ENCODE measurements at places on chromosomes 3 and 15.
A peak's percentile ranks its signal among the peaks of the same experiment; 100 is the strongest.

DNA sequence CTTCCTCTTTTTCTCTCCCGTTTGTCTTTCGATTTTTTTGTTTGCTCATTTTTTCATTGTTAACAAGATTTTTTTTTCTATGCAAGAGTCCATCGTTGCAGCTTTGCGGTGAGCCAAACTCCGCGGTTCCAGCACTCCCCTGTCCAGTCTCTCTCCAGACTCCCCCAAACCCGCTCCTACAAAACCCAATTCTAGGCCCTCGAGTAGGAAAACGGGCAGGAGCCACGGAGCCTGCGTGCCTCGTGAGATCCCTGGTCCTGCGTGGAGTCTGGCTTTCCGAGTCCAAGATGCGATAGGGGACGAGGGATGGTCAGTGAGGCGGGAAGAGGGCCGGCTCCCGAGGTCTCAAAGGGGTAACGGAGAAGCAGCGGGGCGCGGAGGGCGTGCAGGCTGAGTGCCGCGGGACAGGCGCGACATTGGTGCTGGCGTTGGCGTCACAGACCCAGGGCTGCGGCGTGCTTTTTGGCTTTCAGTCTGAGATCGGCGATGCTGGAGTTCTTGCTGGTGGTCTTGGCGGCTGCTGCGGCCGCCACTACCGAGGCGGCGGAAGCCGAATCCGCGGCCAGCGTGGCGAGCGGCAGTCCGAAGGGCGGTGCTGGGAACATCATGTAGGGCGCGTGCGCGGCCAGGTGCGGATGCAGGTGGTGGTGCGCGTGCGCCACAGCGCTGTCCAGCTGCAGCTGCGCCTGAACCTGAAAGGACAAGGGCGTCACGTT lies 8.5 kb downstream of the SHOX2 start:
- DNase-seq: peak; percentile 65

DNA sequence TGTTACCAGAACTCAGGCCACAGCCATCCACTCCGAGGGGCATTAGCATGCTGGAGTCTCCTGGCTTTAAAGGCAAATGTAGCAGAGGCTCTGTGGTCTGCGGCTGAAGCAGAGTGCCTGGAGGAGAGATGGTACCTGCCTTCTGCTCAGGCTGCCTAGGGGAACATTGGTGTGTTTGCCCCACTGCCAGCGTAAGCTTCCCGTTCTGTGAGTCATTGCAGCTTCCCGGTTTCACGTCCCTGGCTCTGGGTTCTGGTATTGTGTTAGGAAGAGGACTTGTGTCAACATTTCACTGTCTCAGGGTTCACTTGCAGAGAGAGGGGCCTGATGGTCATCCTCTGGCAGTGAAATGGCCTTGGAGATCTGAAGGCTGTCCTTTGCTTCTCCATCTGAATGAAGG lies 1.8 kb downstream of the GASK1A start:
- DNase-seq: no peak

DNA sequence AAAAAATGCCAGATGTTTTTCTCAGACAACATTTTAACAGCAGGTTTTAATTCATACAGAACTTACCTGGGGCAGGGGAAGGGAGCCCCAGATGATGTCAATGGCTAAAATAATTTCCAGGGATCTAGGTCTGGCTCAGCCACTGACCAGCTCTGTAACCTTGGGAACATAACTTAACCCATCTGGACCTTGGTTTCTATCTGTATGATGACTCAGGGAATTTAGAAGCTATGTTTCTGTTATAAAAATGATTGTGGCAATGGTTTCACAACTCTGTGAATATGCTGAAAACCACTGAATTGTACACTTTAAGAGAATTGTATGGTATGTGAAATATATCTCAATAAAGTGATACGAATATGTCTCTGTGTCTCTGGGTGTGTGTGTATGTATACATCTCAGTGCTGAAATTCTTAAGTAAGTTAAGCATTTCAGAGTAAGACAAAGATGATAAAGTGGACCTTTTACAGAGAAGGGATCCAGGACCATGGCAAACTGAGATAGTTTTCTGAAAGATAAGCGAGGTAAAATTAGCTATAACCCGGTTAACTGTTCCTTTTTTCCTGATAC lies 2.9 kb downstream of the SH3GL3 start:
- no peak for DNase-seq

GRCh38 chr15:72339777-72340177 lies 19.8 kb upstream of the CELF6 start:
- DNase-seq: peak; percentile 53

DNA sequence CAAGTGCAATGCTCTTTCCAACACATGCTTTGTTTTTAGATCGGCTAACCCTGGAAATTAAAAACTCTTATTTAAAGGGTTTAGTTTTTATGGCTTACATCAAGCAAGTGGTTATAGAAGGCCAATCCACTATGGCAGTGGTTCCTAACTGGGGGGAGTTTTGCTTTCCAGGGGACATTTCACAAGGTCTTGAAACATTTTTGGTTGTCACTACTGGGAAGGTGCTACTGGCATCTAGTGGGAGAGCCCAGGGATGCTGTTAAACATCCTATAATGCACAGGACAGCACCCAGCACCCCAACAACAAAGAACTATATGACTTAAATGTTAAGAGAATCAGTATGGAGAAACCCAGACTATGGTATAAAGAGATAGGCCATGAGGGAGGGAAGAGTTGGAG lies 439.0 kb downstream of the NTRK3 start:
- peak; percentile 19 for DNase-seq

DNA sequence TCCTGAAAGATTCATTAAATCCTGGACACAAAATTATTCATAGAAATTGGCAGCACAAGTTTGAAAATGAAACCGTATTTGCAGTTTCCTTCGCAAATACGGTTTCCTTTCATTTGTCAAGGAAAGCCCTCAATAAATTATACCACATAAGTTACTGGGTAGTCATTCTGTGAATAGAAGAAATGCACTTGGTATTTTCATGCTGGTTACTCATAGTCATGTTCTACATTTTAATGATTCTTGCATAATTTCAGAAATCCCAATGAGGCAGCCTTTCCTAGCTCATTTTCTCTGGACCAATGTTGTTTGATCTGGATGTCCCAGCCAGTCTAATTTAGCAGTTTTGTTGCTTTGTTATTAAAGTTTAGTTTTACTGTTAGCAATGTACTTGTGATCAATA lies 43.2 kb downstream of the MINAR1 start:
- peak; percentile 13 for DNase-seq

- DNase-seq: no peak
Observed at GRCh38 chr15:85419161-85419560, 38.8 kb downstream of the AKAP13 start.

DNA sequence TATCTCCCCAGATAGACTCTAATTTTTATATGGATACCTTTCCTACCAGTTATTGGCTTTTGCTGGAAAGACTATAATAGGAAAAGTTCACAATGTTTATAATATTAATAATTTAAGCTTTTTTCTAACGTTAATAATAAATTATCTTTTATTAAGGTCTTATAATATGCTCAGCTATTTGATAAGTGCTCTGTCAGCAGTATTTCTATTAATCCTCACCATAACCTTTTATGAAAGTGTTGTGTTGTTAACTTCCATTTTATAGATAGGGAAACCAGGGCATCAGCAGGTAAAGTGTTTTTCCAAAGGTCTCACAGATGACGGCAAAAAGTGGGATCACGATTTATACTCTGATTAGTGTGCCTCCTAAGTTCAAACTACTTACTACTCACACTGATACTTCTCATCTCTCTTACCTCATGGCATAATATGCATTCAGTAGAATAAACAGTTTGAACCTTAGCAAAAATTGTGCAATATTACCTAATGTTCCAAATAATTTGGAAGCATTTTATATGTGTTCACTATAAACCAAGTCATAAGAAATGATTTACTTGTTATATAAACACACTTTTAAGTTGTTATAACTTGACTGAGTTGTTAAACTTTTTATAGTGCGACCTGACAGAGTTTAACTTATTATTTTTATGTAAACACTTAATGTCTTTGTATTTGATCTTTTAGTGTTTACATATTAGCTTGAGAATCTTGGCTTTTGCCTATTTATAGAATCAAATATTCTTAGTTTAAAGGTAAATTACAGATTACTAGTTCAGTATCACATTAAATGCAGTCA lies 274.9 kb upstream of the DCBLD2 start:
- DNase-seq: peak; percentile 36

DNA sequence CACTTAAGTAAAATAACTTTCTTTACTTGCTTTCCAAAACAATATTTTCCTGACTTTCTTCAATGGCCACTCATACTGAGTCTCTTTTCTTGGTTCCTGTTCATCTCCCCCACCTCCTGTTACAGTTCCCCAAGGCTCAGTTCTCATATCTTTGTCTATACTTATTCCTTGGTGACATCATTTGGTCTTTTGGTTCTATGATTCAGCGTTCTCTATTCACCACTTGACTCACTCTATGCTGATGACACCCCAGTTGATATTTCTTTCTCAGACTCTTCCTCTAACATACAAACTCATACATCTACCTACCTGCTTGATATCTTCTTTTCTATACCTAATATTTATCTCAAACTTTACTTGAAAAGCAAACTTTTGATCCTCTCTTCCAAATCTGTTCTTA lies 85.0 kb upstream of the P3H2 start:
- DNase-seq: peak; percentile 50

DNA sequence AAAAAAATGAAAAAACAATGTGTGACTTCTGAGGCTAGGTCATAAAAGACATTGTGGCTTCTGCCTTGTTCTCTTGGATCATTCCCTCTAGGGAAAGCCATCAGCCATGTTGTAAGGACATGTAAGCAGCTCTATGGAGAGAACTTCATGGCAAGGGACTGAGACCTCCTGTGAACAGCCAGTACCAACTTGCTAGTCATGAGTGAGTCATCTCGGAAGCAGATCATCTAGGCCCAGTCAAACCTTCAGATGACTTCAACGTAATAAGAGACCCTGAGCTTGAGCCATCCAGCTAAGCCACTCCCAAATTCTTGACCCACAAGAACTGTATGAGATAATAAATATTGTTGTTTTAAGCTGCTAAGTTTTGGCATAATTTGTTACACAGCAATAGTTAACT lies 4.9 kb downstream of the MON1A start:
- DNase-seq: peak; percentile 58

DNA sequence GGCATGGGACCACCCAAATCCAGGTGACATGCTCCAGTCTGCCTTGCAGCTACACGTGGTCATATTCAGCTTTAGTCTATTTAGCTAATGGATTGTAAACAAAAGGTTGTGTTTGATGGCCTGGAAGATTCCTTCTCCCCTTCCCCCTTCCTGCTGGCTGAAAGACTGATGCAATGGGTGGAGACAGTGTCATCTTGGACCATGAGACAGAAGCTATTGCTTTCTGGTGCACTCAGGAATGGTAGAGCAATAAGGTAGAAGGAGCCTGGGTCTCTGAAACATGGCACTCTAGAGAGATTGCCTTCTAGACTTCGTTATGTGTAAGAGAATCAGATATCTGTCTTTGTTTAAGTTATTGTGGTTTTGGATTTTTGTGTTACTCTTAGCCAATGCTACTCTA lies 25.7 kb upstream of the PTX3 start:
- no peak for DNase-seq

All from renal cortical epithelial cell (primary cell).